Activated T-helper 1 cell treated with anti-CD3 and anti-CD28 coated beads, Interleukin-2, amount 50 U/mL, for 16 hours (primary cell): ENCODE measurements at places on chromosomes 7 and 10.

- no peak for DNase-seq
These were observed 280.2 kb upstream of the HGF start for GRCh38 chr7:82049891-82050533.

GRCh38 chr7:2646680-2647571 lies 15.1 kb downstream of the TTYH3 start:
- DNase-seq = no peak

DNA sequence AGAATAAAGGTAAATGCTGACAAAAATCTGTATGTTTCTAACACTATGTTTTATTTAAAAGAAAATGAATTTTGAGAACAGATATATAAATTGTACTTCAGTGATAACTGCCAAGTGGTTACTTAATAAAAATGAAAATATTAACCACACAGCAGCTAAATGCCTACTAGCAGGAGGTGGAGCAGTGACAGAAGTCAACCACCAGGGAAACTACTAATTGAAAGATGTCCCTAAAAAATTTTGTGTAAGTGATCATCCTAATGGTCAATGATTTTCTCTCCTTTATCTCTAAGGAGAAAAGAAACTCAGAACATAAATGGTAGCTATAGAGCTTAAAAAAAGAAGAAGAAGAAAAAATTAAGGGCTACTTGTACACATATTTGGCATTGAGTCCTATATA lies 22.9 kb downstream of the WNT16 start:
- DNase-seq = no peak

DNA sequence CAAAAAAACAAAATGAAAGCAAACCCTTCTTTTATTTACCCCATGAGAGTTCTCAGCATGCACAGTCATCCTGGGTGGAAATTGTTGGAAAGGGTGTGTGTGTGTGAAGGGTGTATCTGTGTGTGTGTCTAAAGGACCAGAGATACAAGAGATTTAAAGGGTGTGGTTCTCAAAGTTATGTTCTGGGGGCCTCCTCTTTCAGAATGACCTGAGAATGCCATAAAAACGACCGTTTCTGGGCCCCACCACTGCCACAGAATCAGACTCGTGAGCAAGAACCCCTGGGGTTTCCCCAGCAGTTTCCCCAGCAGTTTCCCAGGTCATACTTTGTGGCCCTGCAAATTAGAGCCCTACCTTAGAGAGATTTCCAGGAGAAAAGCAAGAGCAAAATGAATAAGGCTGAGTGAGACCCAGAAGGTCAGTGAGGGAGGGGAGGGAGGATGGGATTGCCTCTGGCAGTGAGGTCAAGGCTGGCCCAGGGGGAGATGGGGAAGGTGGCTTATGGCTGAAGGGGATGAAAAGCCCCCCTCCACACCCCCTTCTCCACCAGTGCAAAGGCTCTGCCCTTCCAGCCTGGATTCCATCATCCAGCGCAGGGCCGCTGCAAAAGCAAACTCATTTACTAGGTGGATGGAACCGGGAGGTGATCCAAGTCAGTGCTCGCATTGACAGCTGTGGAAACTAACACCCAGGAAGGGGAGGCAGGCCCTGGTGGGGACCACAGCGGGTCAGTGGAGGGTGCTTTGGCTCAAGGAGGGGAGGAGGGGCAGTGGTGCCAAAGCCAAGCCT lies 10.2 kb downstream of the PYROXD2 start:
- no peak for DNase-seq

- no peak for DNase-seq
These were observed 9.2 kb downstream of the SGMS1 start for GRCh38 chr10:50614444-50615137.

DNA sequence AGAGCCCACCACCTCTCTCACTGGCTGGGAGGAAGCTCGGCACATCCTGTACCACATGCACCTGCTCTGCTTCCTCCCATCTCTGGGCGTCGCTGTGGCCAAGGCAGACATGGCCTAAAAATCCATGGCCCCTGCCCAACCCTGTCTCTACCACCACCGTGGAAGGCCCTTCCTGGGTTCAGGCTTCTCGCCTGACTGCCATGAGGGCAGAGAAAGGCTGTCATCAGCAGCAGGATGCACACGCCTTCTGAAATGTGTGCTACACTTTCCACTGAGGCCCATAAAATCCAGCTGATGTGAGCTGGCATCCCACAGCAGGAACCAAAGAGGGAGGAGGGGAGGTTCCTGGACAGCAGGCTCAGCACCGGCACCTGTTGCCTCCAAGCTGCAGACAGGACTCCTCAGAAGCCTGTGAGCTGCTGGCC lies 93.4 kb downstream of the PTPRN2 start:
- DNase-seq = no peak

GRCh38 chr7:142939226-142939910 lies at the start of gene LLCFC1:
Gene LLCFC1, plus strand, starts transcription at chr7:142939484. Its CDS starts 138 bp downstream, at chr7:142939622.
- DNase-seq = no peak

- DNase-seq = no peak
These were observed 2.2 kb upstream of the AUTS2 start for GRCh38 chr7:69596056-69596455.

GRCh38 chr10:42697926-42698325 lies 59.6 kb upstream of the ZNF33B start:
- no peak for DNase-seq

GRCh38 chr7:33745934-33746333 lies 159.4 kb upstream of the BMPER start:
- no peak for DNase-seq

- DNase-seq = no peak
These were observed 78.0 kb downstream of the HIP1 start for GRCh38 chr7:75660566-75661215.

GRCh38 chr10:116831790-116832189 lies 17.5 kb upstream of the ENO4 start:
- DNase-seq = no peak

DNA sequence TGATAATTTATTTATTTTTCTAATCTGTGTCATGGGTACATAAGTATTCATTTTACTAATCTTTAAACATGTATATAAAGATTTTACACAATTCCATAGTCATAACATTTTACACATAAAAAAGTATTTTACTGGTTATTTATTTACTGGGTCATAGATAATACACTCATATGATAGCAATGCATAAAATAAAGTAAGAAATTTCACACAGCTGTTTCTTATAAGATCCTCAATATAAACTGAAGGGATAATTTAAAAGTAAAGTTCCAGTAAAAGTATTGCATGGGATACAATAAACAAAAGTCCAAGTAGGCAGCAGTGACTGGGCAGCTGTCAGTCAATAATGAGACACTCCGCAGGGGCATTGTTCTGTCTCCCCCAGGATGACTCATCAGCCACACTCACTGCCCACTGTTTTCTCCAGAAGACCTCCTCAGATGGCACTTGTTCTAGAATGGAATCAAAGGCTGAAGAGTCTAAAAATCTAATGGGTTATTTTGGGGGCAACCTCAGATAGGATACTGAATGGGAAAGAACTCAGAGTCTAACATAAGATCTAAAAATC lies 32.7 kb downstream of the DPY19L1 start:
- DNase-seq = no peak

DNA sequence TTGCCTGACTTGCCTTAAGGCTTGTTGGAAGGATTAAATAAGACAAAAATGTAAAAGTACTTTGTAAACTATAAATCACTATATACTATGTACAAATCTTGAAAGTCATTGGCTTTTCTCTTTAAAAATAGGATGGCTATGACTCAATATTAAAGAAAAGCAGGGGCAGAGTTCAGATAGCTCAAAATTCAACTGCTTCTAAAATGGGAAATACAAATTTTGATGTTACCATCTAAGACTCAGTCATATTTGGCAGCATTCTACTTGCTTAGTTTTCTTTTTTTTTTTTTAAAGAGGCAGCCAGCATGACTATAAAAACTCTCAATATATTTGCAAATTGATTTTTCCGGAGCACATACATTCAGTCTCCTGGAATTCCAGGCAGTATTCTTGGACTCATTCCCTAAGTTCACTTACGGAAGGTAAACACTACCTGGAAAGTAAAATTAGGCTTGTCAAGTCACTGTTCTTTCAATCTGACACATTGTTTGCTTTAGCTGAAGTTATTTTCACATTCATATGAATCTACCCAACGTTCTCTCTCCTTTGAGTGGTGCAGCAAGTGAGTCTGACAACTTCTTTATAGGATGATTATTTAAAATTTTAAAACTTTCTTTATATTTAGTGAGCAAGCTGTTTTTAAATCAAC lies 133.8 kb upstream of the CCDC6 start:
- no peak for DNase-seq

GRCh38 chr7:139186146-139186545 lies 44.9 kb upstream of the UBN2 start:
- DNase-seq = no peak

DNA sequence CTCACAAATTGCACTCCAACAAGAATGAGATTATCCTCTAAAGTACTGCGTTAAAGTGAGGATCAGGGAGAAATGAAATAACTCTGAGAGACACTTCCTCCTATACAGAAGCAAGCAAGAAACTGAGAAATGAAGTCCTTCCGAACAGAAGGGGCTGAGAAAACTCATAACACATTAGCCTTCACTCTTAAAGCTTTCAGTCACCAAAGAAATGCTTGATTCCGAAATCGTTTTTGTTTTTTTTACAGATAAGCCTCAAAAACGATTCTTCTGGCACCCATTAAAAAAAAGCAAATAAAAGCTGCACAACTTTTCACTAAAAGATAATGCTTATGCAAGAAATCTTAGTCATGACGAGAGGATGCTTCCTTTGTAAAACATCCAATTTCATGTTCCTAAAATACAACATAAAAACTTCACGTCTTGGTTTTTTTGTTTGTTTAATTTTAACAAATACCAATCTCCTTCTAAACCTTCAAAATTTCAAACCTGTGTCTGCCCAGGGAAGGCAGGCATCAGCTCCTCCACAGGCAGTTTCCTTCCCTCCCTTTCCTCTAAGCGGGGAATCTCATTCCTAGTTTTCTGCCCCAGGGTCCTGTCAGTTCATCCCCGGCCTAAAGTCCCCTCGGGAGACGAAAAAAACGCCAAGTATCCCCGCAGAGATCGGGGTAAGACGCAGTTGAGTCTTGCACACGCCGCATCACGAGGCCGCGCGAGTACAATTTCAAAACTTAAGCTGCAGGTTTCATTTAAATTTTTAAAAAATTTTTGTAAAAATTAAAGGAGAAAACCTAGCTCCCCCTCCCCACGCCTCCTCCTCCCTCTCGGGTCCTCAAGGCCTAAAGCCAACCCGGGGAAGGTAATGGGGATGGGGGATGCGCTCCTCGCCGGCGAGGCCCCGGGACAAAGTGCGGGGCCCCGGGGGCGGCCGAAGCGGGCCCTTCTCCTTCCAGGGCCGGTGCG lies 1.1 kb downstream of the BAZ1B start:
- DNase-seq = no peak

GRCh38 chr7:90613088-90613498 lies 17.0 kb downstream of the CDK14 start:
- DNase-seq = no peak

GRCh38 chr7:120931243-120931642 lies 19.3 kb upstream of the ING3 start:
- no peak for DNase-seq

- no peak for DNase-seq
These were observed 46.0 kb upstream of the KDM7A start for GRCh38 chr7:140222814-140223213.

GRCh38 chr7:71466448-71467145 lies 334.7 kb downstream of the GALNT17 start:
- no peak for DNase-seq

- no peak for DNase-seq
These were observed 1066.7 kb downstream of the GRM8 start for GRCh38 chr7:126185959-126186580.

DNA sequence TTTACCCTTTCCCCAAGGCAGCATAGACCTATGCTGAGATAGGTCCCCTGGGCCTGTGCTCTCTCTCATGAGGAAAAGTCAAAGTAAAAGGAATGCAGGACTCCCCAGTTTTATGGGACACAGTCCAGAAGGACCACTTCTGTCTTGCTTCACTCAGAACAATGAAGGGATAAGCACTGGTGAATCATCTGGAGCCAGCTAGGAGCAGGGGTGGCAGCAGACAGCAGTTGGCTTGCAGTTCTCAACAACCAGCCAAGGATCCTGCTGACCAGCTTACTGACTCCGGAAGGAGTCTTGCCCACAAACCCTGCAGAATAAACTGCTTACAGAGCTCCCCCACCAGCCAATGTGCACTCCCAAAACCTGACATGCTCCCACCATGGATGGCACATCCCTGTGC lies 152.1 kb upstream of the GHITM start:
- DNase-seq = no peak

GRCh38 chr7:127258111-127258510 lies 5.4 kb upstream of the GRM8 start:
- DNase-seq = no peak

DNA sequence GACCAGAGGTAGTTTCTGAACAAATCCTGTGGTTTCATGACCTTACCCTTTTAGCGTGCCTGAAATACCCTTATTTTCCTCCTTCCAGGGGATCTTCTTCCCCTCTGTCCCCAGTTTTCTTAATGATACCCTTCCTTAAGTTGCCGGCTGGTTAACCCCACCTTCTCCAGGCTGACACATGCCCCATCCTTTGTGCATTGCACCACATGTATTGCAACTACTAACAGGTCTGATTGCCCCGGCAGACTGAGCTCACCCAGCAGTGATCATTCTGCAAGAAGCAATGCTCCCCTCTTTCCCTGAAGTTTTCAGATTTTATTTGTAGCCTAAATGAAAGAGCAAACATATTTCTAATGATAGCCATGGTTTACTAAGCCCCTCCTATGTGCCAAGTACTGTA lies 108.2 kb downstream of the HIP1 start:
- no peak for DNase-seq

- DNase-seq = no peak
These were observed 115.2 kb upstream of the CDCA7L start for GRCh38 chr7:22060863-22061262.

DNA sequence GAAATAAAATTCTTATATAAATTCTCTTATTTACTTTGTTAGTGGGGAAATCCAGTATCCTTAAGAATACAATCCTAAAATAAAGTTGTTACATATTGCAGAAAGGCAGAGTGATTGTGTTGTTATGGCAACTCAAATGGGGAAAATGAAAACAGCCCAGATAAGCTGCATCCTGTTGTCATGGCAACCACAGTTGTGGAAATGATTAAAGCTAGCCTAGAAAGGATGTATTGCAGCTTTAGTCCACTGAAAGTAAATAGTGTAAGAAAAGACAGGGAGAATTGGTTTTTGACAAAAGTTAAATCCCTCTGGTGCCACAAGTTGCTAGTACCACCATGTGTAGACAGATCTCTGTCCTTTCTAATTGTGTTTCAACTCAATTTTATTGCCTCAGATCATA lies 43.2 kb downstream of the BTRC start:
- DNase-seq = no peak

GRCh38 chr7:93551931-93552330 lies 22.6 kb downstream of the CALCR start:
- DNase-seq = no peak

- DNase-seq = no peak
These were observed 221.1 kb upstream of the PTN start for GRCh38 chr7:137564677-137565076.

- DNase-seq = no peak
These were observed 34.9 kb downstream of the PRF1 start for GRCh38 chr10:70567603-70568002.

GRCh38 chr7:38311329-38311937 lies 38.0 kb upstream of the TARP start:
- no peak for DNase-seq
